ENCODE measurements at places on chromosomes 1 and 21.

DNA sequence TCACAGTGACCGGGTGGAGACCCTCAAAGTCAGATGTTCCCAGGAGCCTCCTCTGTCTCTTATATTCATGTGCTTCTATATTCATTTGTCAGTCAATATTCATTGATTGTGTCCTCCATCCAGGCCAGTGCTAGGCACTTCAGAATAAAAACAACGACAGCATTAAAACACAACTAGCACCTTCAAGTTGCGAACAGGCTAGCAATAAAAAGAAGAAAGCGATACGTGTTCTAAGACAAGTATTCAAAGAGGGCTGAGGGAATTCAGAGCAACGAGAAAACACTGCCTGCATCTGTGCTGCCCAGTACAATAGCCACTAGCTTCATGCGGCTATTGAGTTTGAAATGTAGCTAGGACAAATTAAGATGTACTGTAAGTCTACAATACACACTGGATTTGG lies 138.0 kb downstream of the PLXNA2 start:
- no peak for DNase-seq

DNA sequence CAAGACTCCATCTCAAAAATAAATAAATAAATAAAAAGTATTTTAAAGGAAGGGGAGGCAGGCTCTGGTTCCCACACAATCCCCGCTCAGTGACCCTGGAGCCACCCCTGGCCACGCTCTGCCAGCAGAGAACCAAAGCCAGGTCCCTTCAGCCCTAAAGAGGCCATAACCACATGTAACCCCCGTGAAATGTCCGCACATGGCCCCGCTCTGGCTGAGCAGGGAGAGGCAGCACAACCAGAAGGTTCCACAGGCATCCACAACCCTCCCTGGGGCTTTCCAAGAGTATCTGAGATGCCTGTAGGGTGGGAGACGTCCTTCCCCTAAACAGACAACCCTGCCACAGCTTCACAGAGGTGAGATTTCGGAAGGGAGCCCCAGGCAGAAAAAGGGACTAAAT lies 1.4 kb upstream of the ARF1 start:
- DNase-seq, result no peak

DNA sequence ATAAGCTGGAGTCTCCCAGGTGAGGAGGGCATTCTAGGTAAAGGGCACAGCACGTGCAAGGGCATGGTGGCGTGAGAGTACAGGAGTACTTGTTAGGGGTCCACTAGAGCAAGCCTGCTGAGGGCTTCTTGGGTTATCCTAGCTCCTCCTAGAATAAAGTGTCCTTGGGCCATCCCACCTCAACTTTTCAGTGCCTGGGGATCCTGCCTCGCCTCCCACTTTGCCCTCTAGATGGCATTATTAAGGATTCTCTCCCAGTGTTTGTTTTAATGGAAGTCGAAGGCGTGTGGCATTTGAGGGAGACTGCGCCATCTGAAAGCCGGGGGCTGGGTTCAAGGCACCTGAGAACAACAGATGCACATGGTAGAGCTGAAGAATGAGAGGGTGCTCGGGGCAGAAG lies 74.5 kb upstream of the SELENON start:
- no peak for DNase-seq

DNA sequence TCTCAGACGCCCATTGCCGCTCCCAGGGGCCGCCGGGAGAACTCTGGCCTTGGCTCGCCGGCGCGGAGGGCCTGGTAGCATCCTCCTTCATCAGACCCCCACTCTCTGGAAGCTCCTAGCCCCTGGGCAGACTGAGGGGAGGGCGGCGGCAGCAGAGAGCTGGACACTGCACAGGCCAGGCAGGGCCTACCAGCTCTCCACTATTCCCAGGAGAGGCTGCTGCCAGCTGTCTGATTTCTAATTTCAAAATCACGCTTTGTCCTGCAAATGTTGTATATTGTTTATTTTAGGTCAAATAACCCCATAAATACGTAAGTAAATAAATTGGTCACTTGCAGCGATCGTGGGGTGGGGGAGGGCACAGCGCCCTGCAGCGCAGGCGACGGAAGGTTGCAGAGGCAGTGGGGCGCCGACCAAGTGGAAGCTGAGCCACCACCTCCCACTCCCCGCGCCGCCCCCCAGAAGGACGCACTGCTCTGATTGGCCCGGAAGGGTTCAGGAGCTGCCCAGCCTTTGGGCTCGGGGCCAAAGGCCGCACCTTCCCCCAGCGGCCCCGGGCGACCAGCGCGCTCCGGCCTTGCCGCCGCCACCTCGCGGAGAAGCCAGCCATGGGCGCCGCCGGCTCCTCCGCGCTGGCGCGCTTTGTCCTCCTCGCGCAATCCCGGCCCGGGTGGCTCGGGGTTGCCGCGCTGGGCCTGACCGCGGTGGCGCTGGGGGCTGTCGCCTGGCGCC lies at the start of gene MTARC1:
TSS of gene MTARC1 (plus strand) at position 577 of the 732 bp plus-strand sequence. CDS start at position 609, 32 bp downstream.
- DNase-seq, result no peak

- no peak for DNase-seq
Observed at GRCh38 chr1:153260585-153261280, 1.2 kb downstream of the LORICRIN start.

- no peak for DNase-seq
Observed at GRCh38 chr21:41328660-41329607, 12.3 kb downstream of the FAM3B start.

GRCh38 chr1:111656086-111657017 lies 36.8 kb downstream of the RAP1A start:
- DNase-seq, result no peak

GRCh38 chr21:46268371-46268770 lies 17.0 kb downstream of the MCM3AP start:
- no peak for DNase-seq

- no peak for DNase-seq
Observed at GRCh38 chr1:46527474-46528296, 23.8 kb downstream of the KNCN start.

- DNase-seq, result no peak
Observed at GRCh38 chr1:248733566-248733965, 22.0 kb downstream of the LYPD8 start.

- DNase-seq, result no peak
Observed at GRCh38 chr1:203056516-203056915, 29.3 kb downstream of the MYOG start.

GRCh38 chr1:115862403-115862802 lies 21.5 kb upstream of the NHLH2 start:
- no peak for DNase-seq

DNA sequence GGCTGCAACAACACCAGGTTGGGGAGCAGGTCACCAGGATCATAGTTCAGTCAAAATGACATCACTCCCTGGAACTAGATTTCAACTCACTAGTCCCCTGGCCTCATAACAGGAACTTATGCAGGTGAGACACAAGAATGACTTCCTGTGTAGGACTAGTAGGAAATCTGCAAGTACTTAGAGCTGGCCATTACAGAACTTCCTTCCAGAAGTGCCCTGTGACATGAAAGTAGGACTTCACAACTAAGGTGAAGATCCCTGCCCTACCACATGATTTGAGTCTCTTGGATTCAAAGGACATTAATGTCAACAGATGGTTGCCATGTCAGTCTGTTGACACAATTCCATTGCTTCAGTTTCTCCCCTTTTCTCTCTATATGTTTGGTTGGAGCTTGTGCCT lies 223.1 kb downstream of the RPS6KC1 start:
- no peak for DNase-seq

DNA sequence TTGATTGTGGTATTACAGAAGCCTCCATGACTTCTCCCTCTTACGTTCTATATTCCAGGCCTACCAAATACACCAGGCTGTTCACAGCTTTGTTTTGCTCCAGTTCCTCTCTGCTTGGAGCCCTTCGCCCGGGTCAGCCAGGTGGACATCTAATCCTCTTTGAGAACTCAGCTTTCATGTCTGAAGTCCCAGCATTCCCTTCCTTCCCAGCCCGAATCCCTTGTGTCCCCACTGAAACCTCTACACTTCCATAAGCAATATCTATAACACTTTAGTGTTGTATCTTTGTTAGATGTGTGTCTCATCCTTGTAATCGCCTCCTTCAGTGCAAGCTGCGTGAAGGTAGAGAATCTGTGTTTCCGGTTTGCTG lies 1.9 kb downstream of the RNF11 start:
- DNase-seq, result no peak

- no peak for DNase-seq
Observed at GRCh38 chr1:227131193-227131592, 187.1 kb downstream of the CDC42BPA start.

GRCh38 chr1:151175041-151175741 lies 590 bp downstream of the TMOD4 start:
- no peak for DNase-seq

GRCh38 chr1:99855914-99856450 lies 5.8 kb downstream of the AGL start:
- no peak for DNase-seq

Measured in cortex of kidney (tissue), 1 donor.